ENCODE measurements at places on chromosomes 11 and 22.

GRCh38 chr11:87878373-87878825, 296.8 kb downstream of the RAB38 start:
- no peak for DNase-seq

- DNase-seq, result no peak
These were observed 8.5 kb downstream of the EIF3D start for GRCh38 chr22:36520423-36520822.

GRCh38 chr11:34349882-34350281, 7.9 kb downstream of the ABTB2 start:
- no peak for DNase-seq

DNA sequence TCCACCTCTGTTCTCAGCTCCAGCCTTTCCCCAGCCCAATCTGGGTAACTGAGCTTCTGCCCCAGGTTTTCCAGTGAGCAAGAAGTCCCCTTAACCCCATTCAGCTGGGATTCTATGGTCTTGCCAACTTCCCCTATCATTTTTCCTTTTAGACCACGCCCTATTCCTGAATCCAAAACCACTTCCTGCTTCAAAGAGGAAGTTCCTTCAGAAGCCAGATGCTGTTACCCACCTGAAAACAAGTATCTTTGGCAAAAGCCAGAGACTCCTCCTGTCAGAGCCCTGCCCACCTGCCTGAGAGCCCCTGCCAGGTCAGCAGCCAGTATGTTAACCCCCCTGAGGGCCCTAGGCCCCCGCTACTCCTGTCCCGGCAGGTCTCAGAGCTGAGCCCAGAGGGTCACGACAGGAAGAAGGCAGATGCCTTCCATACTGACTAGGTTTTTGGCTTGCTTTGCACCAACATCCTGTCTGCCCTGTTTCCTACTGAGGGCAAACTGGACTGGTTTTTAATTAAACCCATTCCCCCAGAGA, 20.3 kb upstream of the MICAL2 start:
- DNase-seq, result no peak

DNA sequence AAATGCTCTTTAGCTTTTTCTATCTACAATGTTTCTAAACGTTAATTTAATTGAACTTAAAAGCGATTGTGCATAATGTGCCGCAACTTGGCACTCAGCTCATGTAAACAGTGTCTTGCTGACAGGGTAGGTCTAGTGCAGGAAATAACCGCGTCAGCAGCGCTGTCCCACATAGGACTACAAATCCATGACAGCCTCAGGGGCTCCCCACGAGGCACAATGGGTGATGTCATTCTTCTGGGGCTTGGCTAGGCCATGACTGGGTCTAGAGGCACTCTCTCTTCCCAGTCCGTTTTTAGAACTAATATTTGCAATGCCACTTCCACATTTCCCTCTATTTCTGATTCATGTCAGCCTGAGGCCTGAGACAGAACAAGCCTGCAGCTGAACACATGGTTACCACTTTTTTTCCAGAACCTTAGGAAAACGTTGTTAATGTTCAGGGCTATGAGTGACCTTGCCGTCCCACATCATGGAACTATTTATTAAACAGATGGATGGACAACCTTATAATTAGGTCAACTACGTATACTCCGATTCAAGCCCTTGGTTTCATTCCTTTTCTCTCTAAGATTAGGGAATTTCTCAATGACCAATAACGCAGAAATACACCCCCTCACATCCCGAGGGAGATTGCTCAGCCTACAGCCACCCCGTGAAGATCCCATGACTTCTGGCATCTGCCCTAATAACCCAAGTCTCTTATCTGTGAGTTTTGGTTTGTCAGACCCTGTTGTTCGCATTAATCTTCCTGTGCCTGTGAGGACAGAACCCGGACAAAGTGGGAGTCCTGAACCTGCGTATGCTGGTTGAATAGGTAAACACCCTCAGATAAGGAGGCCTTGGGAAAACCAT, 19.4 kb upstream of the SNX32 start:
- no peak for DNase-seq

All from activated CD8-positive, alpha-beta memory T cell treated with anti-CD3 and anti-CD28 coated beads for 1 hour (primary cell).